ENCODE measurements at places on chromosomes 2 and 18.

GRCh38 chr2:142930835-142931398, 53.5 kb downstream of the KYNU start:
- DNase-seq = no peak

- no peak for DNase-seq
Measured at GRCh38 chr18:12766986-12767433, 64.2 kb downstream of the PSMG2 start.

GRCh38 chr2:72998724-72999123, 72.8 kb downstream of the SFXN5 start:
- DNase-seq = no peak

GRCh38 chr18:10558243-10558966, 32.6 kb downstream of the NAPG start:
- no peak for DNase-seq
